ENCODE measurements at places on chromosomes 7 and 10. TPM values are rescaled to one million over a fixed set of nuclear protein-coding genes. Genes with fewer than 3 reads are reported as not detected.

Gene PON1
- not detected for total RNA-seq

Gene GPC2
- 0.83 TPM for total RNA-seq

Gene TAS2R4
- total RNA-seq, result not detected

Gene TMEM213
- not detected for total RNA-seq

Gene MPP7
- total RNA-seq, result 59.1 TPM

Gene ZNF485
- total RNA-seq, result 1.9 TPM

Gene GSAP
- 18.3 TPM for total RNA-seq

Gene MBL2
- total RNA-seq, result not detected

Gene CLCN1
- not detected for total RNA-seq

Gene HOXA1
- 0.42 TPM for total RNA-seq

Gene TMEM140
- 14.2 TPM for total RNA-seq

Gene AKR1D1
- not detected for total RNA-seq

Gene LIPJ
- 0.19 TPM for total RNA-seq

Gene PCLO
- total RNA-seq, result 2.9 TPM

Gene CALHM1
- not detected for total RNA-seq

Gene CCDC186
- 25.7 TPM for total RNA-seq

Gene PROSER2
- total RNA-seq, result 4.6 TPM

Gene AOAH
- 16.1 TPM for total RNA-seq

Gene RASA4
- total RNA-seq, result 73.9 TPM

Gene CPA2
- not detected for total RNA-seq

Gene IGF2BP3
- 0.45 TPM for total RNA-seq

Gene CHCHD2
- total RNA-seq, result 212 TPM

Gene CYP26C1
- 0.39 TPM for total RNA-seq

Gene ASB10
- not detected for total RNA-seq

Gene UBTD1
- total RNA-seq, result 4.2 TPM

Gene ADIRF
- 119 TPM for total RNA-seq

Gene SEMA3D
- total RNA-seq, result 2.2 TPM

Gene C10orf53
- total RNA-seq, result not detected

Gene ABLIM1
- total RNA-seq, result 128 TPM

Gene NME8
- total RNA-seq, result not detected

Gene SPDYE2
- total RNA-seq, result not detected

Gene TMEM225B
- 0.57 TPM for total RNA-seq

Gene NEUROD6
- total RNA-seq, result not detected

Gene WDR86
- total RNA-seq, result 11.7 TPM

Gene CUL1
- total RNA-seq, result 79.5 TPM

Gene LIPF
- total RNA-seq, result not detected

Gene EFCAB10
- total RNA-seq, result not detected

Gene PIK3CG
- 2.0 TPM for total RNA-seq

Gene LEP
- not detected for total RNA-seq

Gene C10orf90
- total RNA-seq, result not detected

Gene OPN1SW
- total RNA-seq, result not detected

Gene GNGT1
- total RNA-seq, result not detected

Gene EMX2
- 0.71 TPM for total RNA-seq

Gene WDFY4
- 7.3 TPM for total RNA-seq

Gene BMPER
- 0.65 TPM for total RNA-seq

Gene FKBP6
- not detected for total RNA-seq

Measured in esophagus muscularis mucosa (tissue), 4 donors.